Calu3 (cell line): ENCODE measurements at places on chromosomes 6 and 20. TPM values are rescaled to one million over a fixed set of nuclear protein-coding genes. Genes with fewer than 3 reads are reported as not detected.
A peak's percentile ranks its signal among the peaks of the same experiment; 100 is the strongest.

- DNase-seq = no peak
Observed at GRCh38 chr6:157557559-157557958, 176.6 kb downstream of the ZDHHC14 start.

DNA sequence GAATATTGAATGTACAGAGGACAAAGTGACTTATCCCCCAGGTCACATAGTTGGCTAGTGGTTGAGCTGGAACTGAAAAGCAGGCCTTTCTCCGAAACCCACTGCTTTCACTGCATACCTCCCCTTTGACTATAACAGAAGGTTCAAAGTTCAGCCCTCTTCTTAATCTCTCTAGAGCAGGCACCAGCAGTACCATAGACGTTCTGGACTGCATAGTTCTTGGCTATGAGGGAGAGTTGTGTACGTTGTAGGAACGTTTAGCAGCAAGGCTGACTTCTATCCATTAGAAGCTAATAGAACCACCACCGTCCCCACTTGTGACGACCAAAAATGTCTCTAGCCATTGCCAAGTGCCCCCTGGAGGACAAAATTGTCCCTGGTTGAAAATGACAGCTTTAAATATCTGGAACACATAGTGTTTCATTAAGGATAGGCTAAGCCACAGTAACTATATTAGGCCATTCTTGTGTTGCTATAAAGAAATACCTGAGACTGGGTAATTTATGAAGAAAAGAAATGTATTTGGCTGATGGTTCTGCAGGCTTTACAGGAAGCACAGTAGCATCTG is 123.8 kb upstream of the MTHFD1L start:
- no peak for DNase-seq

DNA sequence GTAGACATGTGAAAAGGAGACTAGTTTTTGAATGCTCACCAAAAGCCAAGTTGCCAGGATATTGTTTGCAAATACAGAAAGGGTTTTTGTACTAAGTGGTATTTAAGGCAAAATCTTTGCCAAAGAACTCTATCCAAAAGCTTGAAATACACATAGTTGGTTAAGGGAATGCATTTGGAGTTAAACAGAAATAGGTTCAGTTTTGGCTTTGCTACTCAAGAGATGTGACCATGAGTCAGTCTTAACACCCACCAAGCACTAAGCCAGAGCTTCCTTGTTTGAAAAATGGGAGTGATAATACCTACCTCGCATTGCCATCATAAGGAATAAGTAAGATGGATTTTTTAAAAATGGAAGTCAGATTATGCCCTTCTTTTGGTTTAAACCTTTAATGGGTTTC is 191.7 kb upstream of the LAMP5 start:
- DNase-seq = no peak

- no peak for DNase-seq
Observed at GRCh38 chr6:114430534-114431124, 87.8 kb upstream of the HS3ST5 start.

GRCh38 chr6:135465307-135465706 is 32.2 kb downstream of the AHI1 start:
- DNase-seq = no peak

- DNase-seq = no peak
Observed at GRCh38 chr6:25995507-25995906, 32.9 kb downstream of the TRIM38 start.

DNA sequence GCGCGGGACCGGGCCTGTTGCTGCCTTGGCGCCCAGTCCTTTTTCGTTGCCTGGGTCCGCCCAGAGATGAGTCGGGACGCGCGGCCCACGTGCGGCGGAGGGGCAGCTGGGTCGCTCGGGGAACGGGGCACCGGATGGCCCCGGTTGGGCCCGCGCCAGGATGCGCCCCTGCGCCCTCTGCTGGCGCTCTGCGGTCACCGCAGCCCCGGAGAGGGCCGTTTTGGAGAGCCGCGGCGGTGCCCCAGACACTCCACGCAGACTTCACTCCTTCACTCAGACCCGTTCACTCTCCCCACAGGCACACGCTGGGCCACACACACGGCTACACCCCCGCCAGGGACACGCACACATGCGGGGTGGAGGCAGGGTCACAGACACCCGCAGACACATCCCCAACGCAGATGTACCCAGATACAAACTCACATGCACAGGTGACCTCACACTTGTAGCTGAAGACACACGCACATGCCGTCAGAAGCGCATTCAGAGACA is 38.8 kb downstream of the SRC start:
- DNase-seq = peak; percentile 63

DNA sequence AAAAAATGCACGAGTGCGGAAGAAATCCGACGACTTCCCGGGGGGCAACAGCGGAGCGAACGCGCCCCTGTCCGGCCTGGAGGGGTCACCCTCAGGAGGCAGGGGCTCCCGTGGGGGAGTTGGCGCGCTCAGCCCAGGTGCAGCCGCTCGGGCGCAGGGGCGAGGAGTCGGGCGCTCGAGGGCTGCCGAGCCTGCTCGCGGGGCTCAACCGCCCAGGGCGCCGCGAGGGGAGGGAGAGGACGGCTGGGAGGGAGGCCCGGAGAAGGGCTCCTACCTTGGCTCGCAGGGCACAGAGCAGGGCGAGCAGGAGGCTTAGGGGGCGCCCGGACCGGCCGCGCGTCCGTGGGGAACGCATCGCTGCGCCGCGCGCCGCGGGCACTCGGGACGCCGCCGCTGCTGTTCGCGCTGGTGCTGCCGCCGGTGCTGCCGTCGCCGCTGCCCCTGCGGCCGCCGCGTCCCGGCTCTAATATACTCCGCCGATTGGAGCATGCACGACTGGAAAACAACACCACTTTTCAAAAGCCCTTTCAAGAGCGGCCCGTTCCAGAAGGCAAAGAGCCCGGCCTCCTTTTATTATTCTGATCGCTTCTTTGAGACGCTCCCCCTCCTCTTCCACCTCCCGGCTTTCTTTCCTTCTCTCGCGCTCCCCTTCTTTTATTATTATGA is 490 bp downstream of the JAG1 start:
- DNase-seq = no peak

DNA sequence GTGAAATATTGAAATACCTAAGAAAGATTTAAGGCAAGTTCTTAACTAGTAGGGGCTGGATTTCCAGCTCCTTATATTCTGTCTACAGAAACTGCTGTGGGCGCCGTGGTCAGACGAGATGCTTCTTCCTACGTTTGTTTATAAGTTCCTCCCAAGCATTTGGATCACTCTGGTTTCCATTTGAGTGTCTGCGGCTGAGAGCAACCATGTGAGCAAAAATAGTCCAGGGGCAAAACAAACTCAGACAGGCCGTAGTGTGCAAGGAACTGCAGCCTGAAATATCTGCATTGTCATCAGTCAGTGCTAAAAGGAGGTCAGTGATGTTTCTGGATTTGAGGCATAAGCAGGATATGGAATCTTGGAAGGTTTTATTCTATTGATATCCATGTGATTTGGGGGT is 485.9 kb upstream of the JAG1 start:
- DNase-seq = no peak

GRCh38 chr6:118700531-118700930 is 49.1 kb upstream of the CEP85L start:
- DNase-seq = no peak

DNA sequence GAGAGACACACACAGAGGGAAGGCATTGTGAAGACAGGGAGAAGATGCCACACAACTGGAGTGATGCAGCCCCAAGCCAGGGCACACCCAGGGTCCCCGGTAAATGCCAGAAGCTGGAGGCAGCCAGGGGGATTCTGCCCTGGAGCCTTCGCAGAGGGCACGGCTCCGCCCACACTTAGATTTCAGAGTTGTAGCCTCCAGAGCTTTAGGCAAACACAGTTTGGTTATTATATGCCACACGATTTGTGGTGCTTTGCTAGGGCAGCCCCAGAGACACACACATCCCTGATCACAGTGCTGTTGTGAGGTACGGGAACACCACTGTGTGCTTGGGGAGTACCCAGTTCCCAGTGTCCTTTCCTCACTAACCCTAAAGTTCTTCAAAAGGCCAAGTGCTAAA is 280.6 kb downstream of the SMOC2 start:
- no peak for DNase-seq

GRCh38 chr20:19929012-19929360 is 88.2 kb upstream of the NAA20 start:
- DNase-seq = no peak

- DNase-seq = no peak
Observed at GRCh38 chr6:160194808-160195207, 63.8 kb downstream of the SLC22A2 start.

DNA sequence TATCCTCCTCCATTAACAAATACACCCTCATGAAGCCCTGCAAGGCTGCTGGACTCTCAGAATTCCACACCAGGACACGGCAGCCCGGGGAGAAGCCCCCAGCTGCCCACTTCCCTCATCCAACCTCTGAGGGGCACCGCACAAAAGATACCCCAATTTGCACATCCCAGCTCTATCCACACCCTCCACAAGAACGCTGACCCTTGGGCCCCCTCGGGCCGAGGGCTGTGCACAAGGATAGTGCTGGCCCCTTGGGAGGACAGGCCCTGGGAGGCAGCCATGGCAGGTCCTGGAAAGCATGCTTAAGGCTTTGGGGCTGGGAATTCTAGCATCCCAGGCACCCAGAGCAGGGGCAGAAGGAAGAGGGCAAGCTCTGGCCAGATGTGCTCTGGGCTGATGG is 112.8 kb upstream of the PRND start:
- no peak for DNase-seq

DNA sequence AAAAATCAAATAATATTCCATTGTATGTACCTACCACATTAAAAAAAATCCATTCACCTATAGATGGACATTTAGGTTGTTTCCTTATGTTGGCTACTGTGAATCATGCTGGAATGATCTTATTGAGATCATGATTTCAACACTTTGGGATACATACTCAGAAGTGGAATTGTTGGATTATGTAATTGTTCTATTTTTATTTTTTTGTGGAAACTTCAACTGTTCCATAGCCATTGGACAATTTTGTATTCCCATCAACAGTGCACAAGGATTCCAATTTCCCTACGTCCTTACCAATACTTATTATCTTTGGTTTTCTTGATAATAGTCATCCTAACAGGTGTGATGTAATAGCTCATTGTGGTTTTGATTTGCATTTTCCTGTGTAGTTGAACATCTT is 834.0 kb downstream of the MAFB start:
- no peak for DNase-seq

- no peak for DNase-seq
Observed at GRCh38 chr6:86511962-86512361, 425.4 kb upstream of the HTR1E start.

DNA sequence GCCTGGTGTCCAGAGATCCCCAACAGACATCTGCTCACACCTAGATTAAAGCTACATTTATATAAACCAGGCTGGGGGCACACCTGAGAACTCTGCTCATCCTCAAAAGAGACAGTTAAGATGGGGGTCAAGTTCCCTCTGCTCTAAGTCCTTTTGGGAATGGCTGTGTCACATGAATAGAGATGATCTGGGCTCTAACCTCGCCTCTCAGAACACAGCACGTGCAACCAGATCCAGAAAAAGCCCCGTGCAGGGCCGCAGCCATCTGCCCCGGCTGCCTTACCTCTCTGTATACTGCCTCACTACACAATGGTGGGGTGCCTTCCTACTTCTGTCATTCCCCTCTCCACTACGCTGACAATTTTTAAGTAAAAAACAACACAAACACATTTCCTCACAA is 5.9 kb downstream of the MTCH1 start:
- no peak for DNase-seq

- DNase-seq = no peak
Observed at GRCh38 chr6:62391358-62391757, 105.3 kb upstream of the KHDRBS2 start.

DNA sequence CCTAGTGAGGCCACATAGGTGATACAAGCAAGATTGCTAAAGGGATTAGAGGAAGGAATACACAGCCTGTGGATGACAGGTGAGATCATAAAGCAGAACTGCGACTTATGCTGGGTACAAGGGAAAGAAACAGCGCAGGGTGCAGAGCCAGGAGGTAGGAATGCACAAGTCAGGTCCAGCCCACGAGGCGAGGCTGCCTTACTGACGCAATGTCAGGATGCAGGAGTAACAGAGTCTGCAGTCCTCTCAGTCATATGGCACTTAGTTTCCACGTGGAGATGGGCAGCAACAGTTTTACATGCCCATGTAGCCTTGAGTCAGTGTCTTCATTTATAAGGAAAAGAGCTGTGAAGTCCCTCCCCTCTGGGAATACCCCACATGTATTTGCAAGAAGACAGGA is 210.9 kb downstream of the SYNE1 start:
- DNase-seq = no peak

GRCh38 chr6:109000289-109000688 is 94.4 kb downstream of the SESN1 start:
- no peak for DNase-seq

- DNase-seq = peak; percentile 16
Observed at GRCh38 chr6:160791981-160792418, 90.0 kb downstream of the PLG start.

GRCh38 chr20:35883778-35884540 is 70.3 kb downstream of the SCAND1 start:
- peak; percentile 79 for DNase-seq

DNA sequence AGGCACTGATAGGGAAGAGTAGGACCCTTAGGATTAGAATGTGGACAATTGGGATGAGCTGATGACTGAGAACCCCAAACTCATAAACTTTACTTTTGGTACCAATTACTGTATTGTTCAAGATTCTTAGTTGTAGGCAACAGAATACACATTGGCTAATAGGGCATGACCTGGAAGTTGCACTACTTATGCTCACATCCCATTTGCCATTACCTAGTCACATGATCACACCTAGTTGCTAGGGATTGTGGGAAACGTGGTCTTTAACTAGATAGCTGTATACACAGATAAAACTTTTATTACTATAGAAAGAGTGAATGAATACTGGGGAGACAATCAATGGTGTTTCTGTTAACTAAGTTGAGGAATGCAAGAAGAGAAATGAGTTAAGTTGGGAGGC is 113.4 kb upstream of the AKIRIN2 start:
- DNase-seq = no peak

- no peak for DNase-seq
Observed at GRCh38 chr20:13900496-13900895, 89.9 kb downstream of the SEL1L2 start.

- DNase-seq = no peak
Observed at GRCh38 chr20:18676396-18676795, 88.5 kb downstream of the DTD1 start.

GRCh38 chr6:15409301-15410125 is 163.6 kb downstream of the JARID2 start:
- no peak for DNase-seq

OPRL1 gene
- 0.17 and 0.33 TPM in 2 replicates for total RNA-seq

TFAP2A gene
- 74.7 and 77.0 TPM in 2 replicates for total RNA-seq

KHDC3L gene
- total RNA-seq = not detected in 2 replicates

AGER gene
- 14.3 and 14.4 TPM in 2 replicates for total RNA-seq

BTNL2 gene
- total RNA-seq = not detected in 2 replicates

BPI gene
- not detected in 2 replicates for total RNA-seq

BPIFB2 gene
- not detected in 2 replicates for total RNA-seq

GSTA1 gene
- total RNA-seq = 0.37 TPM in 1 of 2 replicates, not detected in the other

CLPSL2 gene
- total RNA-seq = not detected in 2 replicates

CRIP3 gene
- 2.3 and 5.4 TPM in 2 replicates for total RNA-seq

MATN4 gene
- 0.17 and 0.29 TPM in 2 replicates for total RNA-seq

BRD2 gene
- 351 and 356 TPM in 2 replicates for total RNA-seq

DEFB126 gene
- not detected in 2 replicates for total RNA-seq
